ENCODE measurements at places on chromosomes 16 and 17. TPM values are rescaled to one million over a fixed set of nuclear protein-coding genes. Genes with fewer than 3 reads are reported as not detected.

The B3GNT9 gene
- 13.3 TPM for total RNA-seq

The CSH1 gene
- not detected for total RNA-seq

The NARF gene
- total RNA-seq, result 30.5 TPM

The KRT39 gene
- not detected for total RNA-seq

The LGALS9C gene
- total RNA-seq, result not detected

The QPRT gene
- 124 TPM for total RNA-seq

The KRT26 gene
- total RNA-seq, result not detected

The TEKT5 gene
- total RNA-seq, result not detected

The GPR139 gene
- not detected for total RNA-seq

The STAC2 gene
- not detected for total RNA-seq

The MGAT5B gene
- 0.33 TPM for total RNA-seq

The FAM234A gene
- total RNA-seq, result 163 TPM

The UTS2R gene
- not detected for total RNA-seq

The STUB1 gene
- total RNA-seq, result 192 TPM

The RILP gene
- total RNA-seq, result 10.8 TPM

The CDYL2 gene
- total RNA-seq, result 4.7 TPM

The CLEC3A gene
- not detected for total RNA-seq

The TNP2 gene
- total RNA-seq, result not detected

The OR3A2 gene
- not detected for total RNA-seq

The NPIPA2 gene
- 0.13 TPM for total RNA-seq

The ZNF423 gene
- total RNA-seq, result 0.98 TPM

The CCT6B gene
- total RNA-seq, result 0.38 TPM

The BAIAP3 gene
- total RNA-seq, result 1.5 TPM

The SLC5A2 gene
- 0.63 TPM for total RNA-seq

The GPR179 gene
- total RNA-seq, result not detected

The VAT1L gene
- 0.98 TPM for total RNA-seq

The SLC26A11 gene
- 3.9 TPM for total RNA-seq

The CDRT15 gene
- total RNA-seq, result not detected

The TTC19 gene
- total RNA-seq, result 79.5 TPM

The SDK2 gene
- 0.33 TPM for total RNA-seq

The CRHR1 gene
- total RNA-seq, result not detected

The ZFP3 gene
- total RNA-seq, result 2.2 TPM

The BIRC5 gene
- 122 TPM for total RNA-seq
